ENCODE measurements at places on chromosomes 3 and 15.
A peak's percentile ranks its signal among the peaks of the same experiment; 100 is the strongest.

GRCh38 chr3:3816034-3816433 lies 16.8 kb downstream of the LRRN1 start:
- DNase-seq, result no peak

DNA sequence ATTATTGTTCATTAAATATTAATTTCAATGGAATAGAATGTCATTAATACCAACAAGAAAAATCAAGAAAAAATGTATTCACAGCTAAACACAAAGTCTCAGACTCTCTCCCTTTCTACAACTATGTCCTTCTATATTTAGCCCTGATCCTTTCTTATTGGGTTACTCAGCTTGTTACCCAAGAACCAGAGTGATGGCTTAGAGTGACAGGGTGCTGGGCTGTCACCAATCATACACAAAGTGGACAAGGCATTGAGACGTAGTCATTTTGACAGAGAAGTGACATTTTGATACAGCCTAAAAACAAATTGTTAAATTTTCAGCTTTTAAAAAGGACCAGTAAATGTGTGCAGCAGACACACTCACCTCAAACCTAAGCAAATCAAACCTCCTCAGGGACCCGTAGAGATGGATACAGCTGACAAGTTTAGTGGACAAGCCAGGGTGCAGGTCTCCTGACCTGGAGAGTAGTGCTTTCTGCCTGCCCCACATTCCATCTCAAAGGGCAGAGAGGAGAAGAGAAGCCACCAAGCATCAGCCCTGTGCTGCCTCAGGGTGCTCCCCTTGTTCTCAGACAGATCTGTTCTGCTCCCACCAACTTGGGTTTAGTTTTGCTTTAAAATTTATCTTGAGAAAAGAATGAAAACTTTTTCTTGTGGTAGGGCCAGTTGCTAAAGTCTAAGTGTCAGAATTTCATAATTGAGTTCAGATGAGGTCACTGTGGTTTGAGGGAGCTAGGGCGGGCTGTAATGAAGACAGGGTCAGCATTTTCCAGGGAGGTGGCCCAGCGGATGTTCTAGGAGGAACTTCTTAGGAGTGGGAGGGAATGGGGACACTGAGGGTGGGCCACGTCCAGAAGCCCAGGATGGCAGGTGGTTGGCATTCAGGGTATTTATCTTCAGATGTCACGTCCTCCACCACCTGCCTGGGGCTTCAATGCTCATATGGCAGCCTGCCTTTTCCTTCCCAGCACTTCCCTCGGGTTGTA lies 136.5 kb upstream of the TBL1XR1 start:
- DNase-seq, result no peak

GRCh38 chr15:51619331-51620035 lies 3.1 kb downstream of the DMXL2 start:
- no peak for DNase-seq

- no peak for DNase-seq
Measured at GRCh38 chr3:138797508-138798038, 37.2 kb downstream of the PIK3CB start.

GRCh38 chr3:108403686-108404345 lies 106.6 kb downstream of the MYH15 start:
- DNase-seq, result no peak

- no peak for DNase-seq
Measured at GRCh38 chr3:34388830-34389229, 590.4 kb downstream of the PDCD6IP start.

DNA sequence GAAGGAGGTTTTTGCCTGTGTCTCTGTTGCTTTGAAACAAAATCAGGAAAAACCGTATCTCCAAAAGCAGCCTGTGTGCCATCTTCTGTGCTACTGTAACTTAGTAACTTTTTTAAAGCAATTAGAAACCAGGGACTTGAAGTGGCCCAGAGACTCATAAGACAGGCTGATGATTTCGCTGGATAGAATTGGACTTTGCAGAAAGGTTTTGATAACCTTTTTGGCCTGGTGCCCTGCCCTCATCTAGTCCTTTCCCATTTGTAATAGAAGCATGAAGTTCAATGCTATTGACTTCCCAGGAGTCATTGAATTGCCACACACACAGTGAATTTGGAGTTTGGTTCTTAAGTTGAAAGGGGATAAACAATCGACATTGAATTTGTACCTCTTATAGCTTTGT lies 157.2 kb downstream of the PTPRG start:
- DNase-seq, result no peak

DNA sequence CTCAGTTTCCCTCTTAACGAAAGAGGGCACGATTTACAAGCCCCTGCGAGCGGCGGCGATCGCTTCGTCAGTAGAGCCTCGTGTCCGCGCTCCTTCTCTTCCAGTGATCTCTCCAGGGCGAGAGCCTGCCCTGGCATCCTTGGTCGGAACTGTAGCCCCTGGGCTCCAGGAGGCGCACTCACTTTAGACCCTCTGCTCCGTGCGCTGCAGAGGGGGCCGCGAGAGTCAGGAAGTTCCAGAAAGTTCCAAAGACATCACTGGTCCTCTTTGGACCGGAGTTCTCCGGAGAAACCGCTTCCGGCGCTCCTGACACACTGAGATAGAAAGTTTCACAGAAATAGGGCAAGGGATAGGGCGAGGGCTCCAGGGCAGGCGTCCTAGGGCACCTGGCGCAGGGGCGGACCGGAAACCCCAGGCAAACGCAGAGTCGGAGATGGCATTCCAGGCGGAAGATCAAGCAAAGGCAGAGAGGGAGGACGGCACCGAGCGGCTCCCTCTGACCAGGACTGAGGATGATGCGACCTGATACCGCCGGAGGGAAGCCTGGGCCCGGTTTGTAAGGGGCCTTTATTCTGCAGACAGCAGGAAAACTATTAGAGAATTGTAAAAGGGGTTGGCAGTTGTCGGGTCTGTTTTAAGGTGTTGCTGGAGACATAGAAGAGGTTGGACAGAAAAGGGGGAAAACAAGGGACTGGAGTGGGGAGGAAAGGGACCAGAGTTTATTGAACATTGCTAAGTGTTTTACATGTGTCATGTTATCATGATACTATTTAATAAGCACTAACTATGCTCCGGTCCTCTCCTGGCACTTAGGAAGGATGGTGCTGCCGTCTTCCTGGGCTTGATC lies 1.3 kb upstream of the CPEB1 start:
- no peak for DNase-seq

GRCh38 chr15:29556380-29556779 lies 265.9 kb downstream of the TJP1 start:
- peak; percentile 8 for DNase-seq

DNA sequence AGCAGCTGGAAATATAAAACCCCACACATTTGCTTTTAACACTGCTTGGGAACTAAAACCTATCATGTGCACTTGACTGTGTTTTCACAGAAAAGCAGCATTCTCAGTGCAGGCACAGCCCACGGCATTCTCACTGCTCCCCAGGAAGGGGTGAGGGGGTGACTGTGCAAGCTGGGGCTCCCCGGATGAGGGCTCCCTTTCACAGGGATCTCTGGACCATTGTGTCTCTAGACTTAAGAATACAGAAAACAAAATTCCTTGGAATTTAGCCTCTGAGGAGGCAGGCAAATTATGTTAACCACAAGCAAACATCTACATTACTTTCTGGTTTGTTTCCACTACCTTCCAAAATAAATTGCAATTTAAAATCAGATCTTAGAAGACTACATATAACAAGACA lies 100.3 kb downstream of the FSIP1 start:
- DNase-seq, result peak; percentile 27

DNA sequence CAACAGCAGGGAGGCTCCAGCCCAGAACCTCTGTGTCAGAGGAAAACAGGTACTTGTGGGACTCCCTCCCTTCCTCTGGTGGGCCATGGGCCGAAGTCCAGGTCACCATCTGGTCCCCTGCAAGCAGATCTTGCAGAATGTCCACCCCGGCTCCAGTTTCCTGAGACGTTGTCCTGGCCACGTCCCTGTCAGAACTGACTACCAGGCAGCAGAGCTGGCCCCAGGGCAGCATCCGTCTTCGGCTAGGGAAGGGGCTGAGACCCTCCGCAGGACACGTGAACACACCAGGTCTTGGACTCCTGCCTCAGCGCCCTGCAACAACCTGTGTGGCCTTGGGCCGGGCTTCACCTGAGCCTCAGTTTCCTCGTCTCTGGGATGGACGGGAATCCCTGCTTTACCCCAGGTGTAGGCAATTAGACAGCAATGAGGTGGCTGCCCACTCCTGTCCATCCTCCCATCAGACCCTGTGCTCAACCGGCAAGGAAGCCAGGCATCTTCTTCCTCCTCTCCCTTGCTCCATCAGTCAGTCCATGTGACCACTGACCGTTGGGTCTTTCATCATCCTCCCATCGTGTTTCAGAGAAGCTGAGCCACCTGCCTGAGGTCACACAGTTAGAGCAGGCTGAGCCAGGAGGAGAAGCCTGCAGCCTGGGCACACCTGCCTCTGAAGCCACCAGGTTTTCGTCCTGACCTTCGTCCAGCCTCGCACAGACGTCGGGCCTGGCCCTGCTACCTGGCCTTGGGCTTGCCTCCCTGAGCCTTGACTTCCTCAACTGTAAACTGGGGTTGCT lies 8.9 kb upstream of the PRKCD start:
- no peak for DNase-seq

GRCh38 chr3:49724586-49724985 lies 835 bp upstream of the GMPPB start:
- DNase-seq, result peak; percentile 21

DNA sequence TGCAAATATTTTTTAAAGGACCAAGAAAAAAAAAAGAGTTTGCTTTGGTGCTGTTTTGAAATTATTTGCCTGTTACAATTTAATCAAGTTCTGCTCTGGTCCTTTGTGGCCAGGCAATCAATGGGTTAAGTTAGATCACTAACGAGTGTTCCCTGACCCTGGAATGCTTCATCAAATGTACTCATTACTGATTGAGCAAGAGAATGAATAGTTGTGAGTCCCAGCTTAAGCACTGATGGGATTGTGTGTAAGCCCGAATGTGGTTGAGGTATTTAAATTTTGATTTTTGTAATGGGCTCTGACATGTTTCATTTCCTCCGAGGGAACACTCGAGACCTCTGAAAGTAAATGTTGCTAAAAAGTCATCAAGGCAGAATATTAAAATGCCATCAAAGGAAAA lies 699.1 kb downstream of the MCTP2 start:
- DNase-seq, result no peak

DNA sequence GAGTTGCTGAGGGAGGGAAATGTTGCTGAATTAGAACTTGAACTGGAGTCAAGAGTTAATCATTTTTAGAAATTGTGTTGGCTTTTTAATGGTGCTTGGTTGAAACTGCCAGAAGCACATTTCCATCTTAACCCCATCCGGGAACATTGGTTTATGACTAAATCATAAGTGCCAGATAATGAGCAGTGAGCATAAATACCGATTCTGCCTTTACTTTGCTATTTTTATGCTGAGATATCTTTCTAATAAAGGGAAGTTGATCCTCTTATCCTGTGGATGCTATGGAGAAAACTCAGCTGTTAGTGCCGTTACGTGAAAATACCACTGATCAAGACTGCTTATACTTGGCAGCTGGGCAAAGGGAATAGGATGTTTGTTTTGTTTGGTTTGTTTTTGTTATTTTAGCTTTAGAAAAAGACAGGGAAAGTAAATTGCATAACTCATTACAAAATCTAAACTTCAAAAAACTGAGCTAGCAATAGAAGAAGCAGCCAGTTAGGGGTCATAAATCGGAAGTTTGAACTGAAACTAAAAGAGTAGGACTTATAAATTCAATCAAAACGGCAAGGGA lies 813.1 kb downstream of the NAALADL2 start:
- peak; percentile 45 for DNase-seq

- DNase-seq, result peak; percentile 43
Measured at GRCh38 chr15:83210619-83211018, 3.0 kb upstream of the HDGFL3 start.

DNA sequence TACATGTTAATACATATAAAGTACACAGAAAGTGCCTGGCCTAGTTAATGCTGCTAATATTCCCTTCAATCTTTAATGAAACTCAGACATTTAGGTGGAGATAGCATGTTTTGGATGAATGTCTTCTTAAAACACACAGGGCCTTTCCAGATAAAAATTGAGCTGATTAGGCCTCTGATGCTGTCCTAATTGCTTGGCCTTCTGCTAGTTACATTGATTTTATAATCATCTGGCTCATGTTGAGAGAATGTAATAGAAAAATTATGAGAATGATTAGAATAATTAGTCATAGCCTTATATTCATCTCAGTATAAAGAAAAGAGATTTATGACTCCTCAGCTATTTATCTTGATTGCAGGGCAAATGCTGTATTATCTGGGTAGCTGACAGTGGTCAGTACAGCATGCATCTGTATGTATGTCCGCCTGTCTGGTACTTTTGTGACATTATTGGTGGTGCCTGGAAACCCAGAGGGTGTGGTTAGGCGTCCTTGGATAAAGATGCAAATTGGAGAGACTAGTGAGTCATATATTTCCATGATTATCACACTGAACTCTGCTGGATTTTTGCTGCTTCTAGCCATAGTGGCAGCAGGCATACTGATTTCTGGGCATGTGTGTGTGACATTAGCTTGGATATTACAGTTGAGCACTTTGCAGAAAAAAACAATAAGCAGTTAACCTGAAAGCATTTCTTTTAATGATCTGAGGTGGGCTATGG lies 120.8 kb downstream of the FEZF2 start:
- peak; percentile 7 for DNase-seq

GRCh38 chr15:35448294-35448693 lies 97.7 kb downstream of the DPH6 start:
- DNase-seq, result no peak

GRCh38 chr15:94421706-94422105 lies 190.3 kb downstream of the MCTP2 start:
- peak; percentile 13 for DNase-seq

DNA sequence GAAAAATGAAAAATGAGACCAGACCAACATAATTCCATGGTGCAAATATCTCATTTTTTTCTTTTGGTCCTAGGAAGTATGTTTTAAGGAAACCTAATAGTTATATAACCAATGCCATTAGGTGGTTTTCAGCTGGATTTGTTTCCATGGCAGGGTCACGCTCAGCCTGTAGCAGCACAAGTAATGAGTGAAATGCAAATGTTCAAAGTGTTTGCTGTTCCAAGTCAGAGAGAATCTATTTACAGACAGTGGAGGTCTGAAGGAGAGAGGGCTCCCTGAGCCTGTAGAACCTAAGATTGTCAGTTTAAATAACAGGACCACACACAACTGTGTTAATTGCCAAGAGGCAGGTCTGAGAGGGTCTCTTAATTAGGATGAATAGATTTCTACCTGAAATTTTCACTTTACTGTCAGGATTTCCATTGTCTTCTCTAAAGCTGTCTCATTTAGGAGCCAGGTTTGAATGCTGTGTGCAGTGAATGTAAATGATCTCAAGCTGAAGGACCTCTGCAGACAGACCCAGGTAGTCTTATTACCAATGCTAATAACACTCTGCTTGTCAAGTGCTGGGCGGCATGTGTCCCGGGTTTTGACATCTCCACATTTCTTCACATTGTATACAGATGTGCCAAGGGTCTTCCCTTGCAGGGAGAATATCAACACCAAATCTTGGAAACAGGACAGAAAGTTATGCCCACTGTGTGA lies 317.3 kb upstream of the NECTIN3 start:
- DNase-seq, result no peak

DNA sequence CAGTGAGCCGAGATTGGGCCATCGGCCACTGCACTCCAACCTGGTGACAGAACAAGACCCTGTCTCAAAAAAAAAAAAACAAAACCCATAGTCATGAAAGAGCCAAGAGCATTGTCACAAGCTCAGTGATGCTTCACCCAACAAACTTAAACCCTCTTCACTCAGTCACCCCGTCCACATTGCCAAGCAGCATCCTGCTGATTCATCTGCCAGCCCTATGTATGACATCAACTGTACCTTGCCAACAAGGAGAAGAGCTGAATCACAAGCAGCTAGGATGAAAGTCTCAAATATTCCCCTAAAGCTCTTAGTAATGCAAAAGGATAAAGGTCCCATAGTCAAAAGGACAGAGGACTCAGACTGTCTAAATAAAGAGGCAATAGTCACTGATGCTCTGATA lies 90.0 kb downstream of the ANO10 start:
- DNase-seq, result peak; percentile 44

GRCh38 chr15:69170597-69170996 lies 10.2 kb downstream of the GLCE start:
- DNase-seq, result no peak
